ENCODE measurements at places on chromosomes 7 and 10.

DNA sequence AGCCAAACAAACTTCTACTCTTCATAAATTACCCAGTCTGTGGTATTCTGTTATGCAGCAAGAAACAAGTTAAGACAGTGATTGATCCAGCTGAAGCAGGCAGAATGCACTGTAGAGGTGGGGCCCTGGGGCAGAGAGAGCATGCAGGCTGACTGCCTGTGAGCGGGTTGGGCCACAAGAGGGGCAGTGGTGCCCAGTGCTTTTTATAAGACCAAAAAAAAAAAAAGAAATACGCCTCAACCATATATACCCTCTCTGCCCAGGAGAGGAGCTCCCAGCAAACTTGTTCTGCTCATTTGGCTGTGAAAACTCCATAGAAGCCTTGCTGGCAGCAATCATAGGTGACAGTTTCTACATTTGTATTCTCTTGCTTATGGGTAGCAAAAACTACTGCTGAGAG lies 104.7 kb downstream of the SORBS1 start:
- DNase-seq, result no peak

DNA sequence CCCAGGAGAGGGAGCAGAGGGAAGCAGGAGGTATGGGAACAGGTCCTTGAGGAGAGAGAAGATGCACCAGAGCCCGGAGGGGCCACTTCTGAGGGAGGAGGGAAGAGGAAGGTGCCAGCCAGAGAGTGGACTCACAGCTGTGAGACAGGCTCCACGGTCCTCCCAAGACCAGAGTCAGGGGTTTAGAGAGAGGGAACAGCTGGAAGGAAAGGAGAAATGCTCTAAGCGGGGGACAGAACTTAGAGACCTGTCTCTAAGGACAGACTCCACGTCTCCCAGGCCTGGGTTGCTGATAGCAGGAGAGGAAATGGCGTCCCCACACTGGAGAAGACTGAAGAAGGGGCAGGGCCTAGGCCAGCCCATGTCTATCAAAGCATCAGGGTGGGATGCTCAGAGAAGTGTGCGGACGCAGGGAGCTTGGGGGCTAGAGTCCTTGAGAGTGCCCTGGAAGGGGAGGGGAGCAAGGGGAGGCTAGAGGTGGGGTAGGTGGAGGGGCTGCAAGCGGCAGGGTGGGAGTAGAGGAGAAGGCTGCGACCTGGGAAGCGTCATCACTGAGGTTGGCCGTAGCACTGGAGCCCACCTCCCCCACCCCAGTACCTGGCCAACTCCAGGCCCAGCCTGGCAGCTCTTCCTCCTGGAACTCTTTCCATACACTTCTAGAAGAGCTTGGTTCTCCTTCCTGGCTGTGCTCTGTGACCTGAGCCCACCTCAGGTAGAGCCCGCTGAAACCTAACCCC lies 25.6 kb upstream of the GRID1 start:
- no peak for DNase-seq

DNA sequence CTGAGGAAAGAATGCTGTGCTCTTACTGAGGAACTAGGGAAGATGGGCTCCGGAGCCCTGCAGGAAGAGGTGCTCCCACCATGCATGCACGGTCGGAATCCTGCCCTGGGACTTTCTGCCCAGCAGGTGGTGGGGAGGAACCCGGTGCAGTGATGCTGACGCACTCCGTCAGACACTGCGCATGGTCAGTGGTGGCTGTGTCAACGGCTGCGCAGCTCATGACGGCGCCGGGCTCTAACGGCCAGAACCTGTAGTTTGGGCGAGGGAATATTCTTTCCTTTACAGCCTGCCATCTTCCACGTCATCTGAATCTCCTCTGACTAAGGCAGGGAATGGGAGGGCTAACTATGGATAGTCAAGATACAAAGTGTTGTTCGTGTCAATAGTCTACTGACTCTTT lies 189.2 kb upstream of the MGMT start:
- no peak for DNase-seq

GRCh38 chr7:29871787-29872398 lies 65.6 kb downstream of the WIPF3 start:
- no peak for DNase-seq

- DNase-seq, result no peak
Measured at GRCh38 chr7:6166443-6166891, 106.0 kb downstream of the CYTH3 start.

DNA sequence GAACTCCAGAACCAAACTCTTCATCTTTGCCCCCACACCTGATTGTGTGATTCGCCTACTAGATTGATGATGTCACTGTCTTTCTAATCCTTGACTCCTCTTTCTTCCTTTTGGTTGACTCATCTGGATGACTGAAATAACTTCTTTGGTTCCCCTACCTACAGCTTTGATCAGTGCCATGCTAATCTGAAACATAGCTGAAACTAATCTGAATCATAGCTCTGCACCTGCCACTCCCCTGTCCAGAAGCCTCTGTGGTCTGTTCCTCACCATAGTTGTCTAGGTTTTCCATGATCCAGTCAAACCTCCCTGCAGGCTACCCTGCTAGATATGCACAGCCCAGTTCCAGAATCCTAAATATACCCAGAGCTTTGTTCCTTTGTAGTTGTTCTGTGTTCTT lies 51.9 kb downstream of the ZNF365 start:
- DNase-seq, result no peak

- DNase-seq, result no peak
Measured at GRCh38 chr7:151048911-151049463, 656 bp downstream of the ASIC3 start.
